ENCODE measurements at places on chromosomes 5 and 9.

DNA sequence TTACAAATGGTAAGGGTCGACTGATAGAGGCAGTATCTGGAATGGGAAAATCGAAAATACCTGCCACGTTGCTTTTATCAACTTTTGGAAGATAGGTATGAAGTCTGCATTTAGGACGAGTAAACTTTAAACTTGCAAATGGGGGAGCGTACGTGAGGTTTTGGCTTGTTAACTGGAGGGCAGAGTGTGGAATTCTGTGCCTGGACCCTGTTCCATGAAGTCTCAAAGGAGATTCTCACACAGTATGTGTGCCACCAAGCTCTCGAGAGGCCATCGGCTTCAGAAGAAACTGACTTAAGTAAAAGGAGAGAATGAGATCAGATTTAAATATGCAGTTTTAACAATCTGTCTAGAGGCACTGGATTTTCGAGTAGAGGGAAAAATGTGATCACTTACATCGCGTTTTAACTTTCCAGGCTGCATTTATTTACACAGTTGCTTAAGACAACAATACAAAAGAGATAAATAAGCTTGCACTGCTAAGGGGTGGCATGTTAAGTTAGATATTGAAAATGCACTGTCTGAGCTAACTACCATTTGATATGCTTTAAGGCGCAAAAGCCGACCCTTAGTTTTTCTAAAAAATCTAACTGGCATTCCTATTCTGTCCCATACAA lies 401.6 kb downstream of the EBF1 start:
- DNase-seq, result no peak

DNA sequence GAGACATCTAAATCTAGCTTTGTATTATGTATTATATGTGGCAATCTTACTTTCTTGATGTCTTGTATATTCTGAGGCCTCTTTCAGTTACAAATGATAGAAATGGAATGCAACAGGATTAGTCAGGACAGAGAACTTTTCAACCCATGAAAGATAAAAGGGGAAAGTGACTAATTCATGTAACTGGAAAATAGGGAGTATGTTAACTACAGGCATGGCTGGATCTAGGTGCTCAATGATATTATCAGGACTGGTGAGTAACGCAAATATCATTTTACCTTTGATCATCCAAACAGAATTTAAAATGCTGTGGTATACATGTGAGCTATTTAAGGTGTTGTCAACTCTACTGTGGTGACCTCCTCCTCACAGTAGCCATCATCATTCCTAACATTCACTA lies 215.7 kb upstream of the GLRA1 start:
- DNase-seq, result no peak

GRCh38 chr5:91125916-91126315 lies 257.2 kb downstream of the ARRDC3 start:
- no peak for DNase-seq

DNA sequence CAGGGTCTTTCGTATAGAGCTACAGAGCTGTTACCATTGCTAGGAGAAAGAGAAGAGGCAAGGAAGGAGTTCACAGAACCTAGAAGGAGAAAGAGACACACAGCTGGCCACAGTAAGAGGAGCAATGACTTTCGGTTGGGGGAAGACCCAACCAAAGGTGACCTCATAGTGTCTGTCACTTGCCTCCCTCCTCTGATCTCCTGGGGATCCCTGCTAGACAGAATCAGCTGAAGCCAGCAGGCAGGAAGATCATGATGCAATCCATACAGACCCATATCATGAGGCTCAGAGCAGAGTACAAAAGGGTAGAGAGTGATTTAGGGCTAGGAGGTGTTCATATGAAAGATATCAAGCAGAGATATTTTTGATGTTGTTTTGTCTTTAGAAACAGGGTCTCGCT lies 26.0 kb upstream of the EPB41L4B start:
- no peak for DNase-seq

- DNase-seq, result no peak
These were observed 187.0 kb upstream of the KCNN2 start for GRCh38 chr5:114174837-114175236.

GRCh38 chr5:175246242-175246888 lies 197.6 kb downstream of the DRD1 start:
- peak; percentile 57 for DNase-seq

- no peak for DNase-seq
These were observed 743.3 kb upstream of the PTPRD start for GRCh38 chr9:11356067-11356466.

GRCh38 chr9:2420543-2420942 lies 201.0 kb upstream of the VLDLR start:
- no peak for DNase-seq

DNA sequence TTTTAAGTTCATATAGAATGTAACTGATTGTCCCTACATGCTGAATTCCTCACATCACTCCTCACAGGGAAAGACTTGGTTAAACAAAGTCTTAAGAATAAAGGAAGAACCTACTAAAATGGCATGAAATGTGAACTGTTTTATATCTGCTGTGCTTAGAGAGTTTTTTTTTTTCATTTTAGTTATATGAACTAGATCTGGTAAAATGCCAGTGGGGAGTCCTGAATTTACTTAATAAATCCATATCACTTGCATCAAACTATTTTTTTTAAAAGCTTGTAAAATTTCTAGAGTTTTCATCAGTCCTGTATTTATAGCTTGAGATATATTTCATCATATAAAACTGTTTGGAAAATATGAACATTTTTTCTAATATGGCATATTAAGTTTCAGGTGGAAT lies 1528.6 kb downstream of the EFNA5 start:
- DNase-seq, result no peak

GRCh38 chr5:32710550-32711361 lies at the start of gene NPR3:
Gene NPR3 (plus strand): TSS chr5:32711321. CDS start chr5:32711777, 456 bp downstream.
- peak; percentile 16 for DNase-seq

- no peak for DNase-seq
These were observed 3.1 kb upstream of the DOCK8 start for GRCh38 chr9:211557-211956.

DNA sequence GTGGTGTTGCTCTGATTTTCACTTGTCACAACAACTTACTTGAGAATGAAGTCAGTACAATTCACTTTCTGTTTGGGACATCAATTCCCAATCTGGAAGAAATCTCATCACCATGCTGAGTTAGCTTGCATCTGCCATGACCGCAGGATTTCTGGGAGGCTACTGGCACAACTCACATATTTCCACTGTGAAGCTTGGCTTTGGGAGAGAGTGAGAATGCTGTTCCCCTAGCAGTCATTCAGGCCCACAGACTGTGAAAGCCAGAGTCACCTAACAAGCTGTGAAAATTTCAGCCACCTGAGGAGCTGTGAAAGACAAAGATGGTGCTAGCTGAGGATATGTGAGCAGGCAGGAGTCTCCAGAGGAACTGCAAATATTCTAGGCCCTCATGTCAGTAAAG lies 365.2 kb upstream of the TUSC1 start:
- DNase-seq, result no peak

- DNase-seq, result no peak
These were observed 165.2 kb downstream of the NR2F1-AS1 start for GRCh38 chr5:93415819-93416218.

GRCh38 chr9:123116036-123116435 lies 82.6 kb downstream of the GPR21 start:
- DNase-seq, result no peak

- DNase-seq, result no peak
These were observed 482.7 kb upstream of the TLE4 start for GRCh38 chr9:79089054-79089560.
